NCI-H2107 (cell line): ENCODE measurements at places on chromosomes 7 and 10.

DNA sequence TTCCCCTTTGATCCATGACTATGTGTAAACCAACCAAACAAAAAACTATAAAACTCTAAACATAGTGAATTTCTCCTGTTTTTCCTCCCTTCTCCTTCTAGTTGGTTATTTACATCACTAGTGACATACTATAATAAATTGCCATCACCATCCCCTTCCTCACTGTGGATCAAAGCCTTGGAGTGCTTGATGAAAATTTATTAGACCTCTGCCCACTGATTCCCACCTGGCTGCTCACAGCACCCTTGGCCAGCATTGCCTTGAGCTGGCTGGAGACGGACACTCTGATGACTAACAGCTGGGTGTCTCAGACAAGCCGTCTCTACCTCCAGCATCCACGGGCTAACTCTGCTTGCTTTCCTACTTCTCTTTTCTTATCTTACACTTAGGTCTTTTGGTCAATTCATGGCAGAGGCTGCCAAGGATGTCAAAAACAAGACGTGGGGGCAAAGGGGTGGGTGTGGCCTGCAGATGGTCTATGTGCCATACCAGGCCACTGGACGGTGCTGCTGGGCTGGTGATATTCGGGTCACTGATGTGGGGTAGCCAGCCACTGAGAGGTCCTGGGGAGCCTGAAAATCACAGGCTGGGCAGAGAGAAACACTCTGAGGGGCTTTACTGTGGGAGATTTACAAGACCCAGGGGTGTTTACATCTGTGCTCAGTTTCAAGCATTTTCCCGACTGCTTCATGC, 207.8 kb downstream of the TAX1BP1 start:
- DNase-seq: no peak

- no peak for DNase-seq
These were observed 346.6 kb upstream of the KLF6 start for GRCh38 chr10:4131407-4132215.

- DNase-seq: no peak
These were observed 88.8 kb downstream of the CHST15 start for GRCh38 chr10:124004663-124005004.

DNA sequence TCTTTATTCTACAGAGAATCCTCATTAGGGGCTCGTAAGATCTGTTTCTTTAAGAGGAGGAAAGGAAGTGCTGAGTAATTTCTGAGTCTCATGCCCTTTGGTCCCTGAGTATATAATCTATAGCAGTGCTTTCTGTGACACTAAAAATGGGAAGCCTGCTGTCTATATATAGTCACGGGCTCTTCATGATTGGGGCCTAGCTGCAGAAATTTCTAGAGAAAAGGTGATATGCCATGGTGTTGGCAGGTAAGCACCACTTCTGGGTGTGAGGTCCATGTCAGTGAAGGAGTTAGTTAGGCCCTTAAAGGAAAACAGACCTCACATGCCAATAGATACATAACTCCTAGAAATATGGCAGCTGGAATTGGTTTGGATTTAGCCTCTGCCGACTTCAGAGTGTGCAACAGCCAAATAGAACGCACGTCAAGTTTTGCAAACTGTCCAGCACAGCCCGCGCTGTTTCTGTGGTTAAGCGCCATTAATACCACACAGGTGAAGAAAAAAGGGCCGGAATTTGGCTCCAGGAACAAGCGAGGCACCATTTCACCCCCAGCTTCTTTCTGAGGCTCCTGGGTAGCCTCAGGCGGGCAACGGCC, 123.2 kb downstream of the TACC2 start:
- DNase-seq: no peak

GRCh38 chr7:92057375-92057774, 76.9 kb downstream of the CYP51A1 start:
- DNase-seq: peak; percentile 37

- DNase-seq: no peak
These were observed 96.1 kb upstream of the SEMA3C start for GRCh38 chr7:81014908-81015307.

DNA sequence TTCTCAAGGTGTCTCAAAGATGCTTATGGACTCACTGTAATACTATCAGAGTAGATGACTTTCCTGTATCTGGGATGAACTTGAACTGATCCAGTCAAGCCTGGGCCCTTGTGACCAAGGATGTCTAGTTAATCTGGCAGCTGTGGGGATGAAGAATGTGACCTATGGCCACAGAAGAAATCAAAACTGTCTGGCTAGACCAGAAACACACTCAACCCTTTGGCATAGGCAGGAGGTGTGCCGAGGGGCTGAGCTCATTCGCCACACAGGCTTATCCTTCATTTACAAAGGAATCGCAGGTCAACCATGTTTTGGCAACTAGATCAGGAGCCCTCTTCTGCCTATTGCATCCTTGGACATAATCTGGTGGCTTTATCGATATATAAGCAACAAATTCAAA, 110.6 kb downstream of the ATXN7L1 start:
- DNase-seq: no peak

DNA sequence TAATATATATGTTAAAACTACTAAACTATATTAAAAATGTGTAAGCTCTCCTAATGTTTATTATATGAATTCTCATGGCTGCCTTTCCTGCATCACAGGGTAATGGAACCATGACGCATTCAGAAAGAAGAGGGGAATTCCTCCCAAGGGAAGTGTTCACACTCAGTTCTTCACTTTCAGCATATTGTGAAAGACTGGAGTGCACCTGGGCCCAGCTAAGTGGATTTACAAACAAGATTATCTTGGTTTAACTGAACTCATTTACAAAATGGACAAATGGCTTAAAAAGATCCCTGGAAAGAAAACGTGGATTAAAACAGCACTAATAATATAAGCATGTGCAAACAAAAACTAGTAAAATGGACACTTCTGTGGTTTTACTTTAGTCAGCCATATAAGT, 149.8 kb downstream of the DOCK4 start:
- DNase-seq: peak; percentile 63

GRCh38 chr10:11156480-11156879, 138.8 kb downstream of the CELF2 start:
- DNase-seq: no peak

- no peak for DNase-seq
These were observed 33.2 kb downstream of the SPAM1 start for GRCh38 chr7:123958186-123958703.

DNA sequence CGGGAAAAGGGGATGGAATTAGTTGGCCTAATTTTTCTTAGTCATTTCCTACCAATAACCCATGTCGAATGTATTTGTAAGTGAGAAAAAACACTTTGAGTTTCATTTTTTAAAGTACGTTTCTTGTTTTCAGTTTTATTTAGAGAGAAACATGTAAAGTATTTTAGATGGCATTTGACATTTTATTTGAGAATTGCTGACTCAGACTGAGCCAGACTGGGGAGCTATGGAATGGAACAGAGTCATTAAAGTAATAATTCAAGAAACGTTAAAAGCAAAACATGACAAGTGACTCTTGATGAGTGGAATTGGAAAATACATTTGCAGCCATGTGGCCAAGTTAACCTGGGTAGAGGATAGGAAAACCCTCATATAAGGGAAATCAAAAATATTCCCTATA, 286.1 kb upstream of the NPSR1 start:
- DNase-seq: no peak

GRCh38 chr10:110664483-110665420, 20.6 kb downstream of the RBM20 start:
- DNase-seq: no peak

GRCh38 chr7:45589915-45590678, 15.9 kb downstream of the ADCY1 start:
- no peak for DNase-seq

GRCh38 chr7:135714534-135715009, 13.4 kb downstream of the SLC13A4 start:
- no peak for DNase-seq
